ENCODE measurements at places on chromosomes 1 and 21.

DNA sequence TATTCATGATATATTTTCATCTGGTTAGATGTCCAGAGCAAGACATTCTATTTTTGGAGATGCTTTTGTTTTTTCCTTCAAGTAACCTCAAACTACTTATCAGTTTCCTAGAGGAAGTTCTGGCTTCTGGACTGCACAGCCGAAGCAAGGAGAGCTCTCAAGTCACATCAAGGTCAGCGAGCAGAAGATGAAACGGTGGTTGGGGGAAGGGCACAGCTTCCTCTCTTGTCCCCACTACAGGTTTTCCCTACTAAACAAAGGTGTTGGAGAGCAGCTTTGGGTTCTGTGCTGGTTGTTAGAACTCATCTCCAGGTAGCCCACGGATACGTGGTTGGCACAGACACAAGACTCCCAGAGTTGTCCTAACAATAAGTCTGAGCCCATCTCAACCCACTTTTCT is 5.1 kb upstream of the PLEKHO1 start:
- DNase-seq: no peak

GRCh38 chr1:234400773-234401172 is 27.5 kb downstream of the COA6 start:
- DNase-seq: no peak

DNA sequence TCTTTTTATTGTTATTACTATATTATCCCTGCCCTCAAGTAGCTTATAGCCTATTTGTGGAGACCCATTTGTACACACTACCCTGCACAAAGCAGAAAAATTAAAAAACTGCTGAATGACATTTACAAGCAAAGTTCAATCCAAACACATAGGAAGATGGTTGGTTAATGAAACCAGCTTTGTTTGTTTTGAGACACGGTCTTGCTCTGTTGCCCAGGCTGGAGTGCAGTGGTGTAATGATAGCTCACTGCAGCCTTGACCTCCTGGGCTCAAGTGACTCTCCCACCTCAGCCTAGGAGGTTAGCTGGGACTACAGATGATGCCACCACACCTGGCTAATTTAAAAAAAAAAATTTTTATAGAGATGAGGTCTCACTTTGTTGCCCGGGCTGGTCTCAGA is 31.6 kb downstream of the TGFB2 start:
- DNase-seq: no peak

- no peak for DNase-seq
Observed at GRCh38 chr1:6275826-6276782, 15.2 kb upstream of the GPR153 start.

- DNase-seq: peak; percentile 67
Observed at GRCh38 chr1:234963180-234963903, 165.3 kb downstream of the TOMM20 start.

DNA sequence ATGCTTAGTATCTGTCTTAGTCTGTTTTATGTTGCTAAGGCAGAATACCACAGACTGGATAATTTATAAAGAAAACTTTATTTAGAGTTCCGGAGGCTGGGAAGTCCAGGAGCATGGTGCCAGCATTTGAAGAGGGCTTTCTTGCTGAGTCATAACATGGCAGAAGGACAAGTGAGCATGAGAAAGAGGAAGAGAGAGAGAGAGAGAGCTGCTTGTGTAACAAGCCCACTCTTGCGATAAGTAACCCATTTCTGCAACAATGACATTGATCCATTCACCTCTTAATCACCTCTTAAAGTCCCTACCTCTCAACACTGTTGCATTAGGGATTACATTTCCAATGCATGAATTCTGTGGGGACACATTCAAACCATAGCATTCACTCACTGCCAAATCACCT is 11.7 kb upstream of the MYOCOS start:
- DNase-seq: no peak

GRCh38 chr1:66265796-66266195 is 268.2 kb upstream of the SGIP1 start:
- DNase-seq: no peak

DNA sequence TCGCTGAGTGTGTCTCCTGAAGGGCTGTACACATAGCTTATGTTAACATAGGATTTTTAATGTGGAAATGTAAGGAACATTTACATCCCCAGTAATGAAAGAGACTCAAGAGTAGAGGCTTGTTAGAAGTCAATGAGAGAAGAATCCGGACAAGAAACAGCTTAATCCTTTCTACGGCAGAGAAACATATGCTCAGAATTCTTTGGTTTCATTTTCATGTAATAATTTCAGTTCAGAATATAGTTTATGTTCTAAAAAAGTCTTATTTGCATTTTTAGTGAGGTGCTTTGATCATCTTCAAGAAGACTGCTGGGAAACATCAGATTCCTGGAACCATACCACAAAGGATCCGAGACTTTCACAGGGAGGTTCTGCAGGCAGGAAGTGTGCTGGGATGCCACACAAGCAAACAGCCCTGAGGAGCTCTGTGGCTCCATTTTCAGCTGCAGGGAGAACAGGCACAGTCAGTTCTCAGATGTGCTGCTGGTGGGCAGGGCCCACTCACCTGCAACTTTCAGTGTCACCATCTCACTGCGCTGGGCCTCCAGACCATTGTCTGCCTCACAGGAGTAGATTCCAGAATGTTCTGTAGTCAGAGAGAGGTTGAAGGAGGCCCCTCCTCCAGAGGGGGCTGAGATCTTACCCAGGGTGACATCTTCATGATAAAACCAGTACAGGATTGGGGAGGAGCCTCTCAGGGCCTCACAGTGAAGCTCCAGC is 28.4 kb downstream of the FCRL5 start:
- DNase-seq: no peak

All from stimulated activated CD4-positive, alpha-beta T cell treated with anti-CD3 and anti-CD28 coated beads, Interleukin-1b, Interleukin-23, amount 100 ng/mL, for 1 hour (primary cell).